ENCODE measurements at places on chromosomes 12 and 14.

GRCh38 chr14:68730811-68731425, 61.9 kb downstream of the ZFP36L1 start:
- DNase-seq, result no peak

- no peak for DNase-seq
Observed at GRCh38 chr14:20726531-20726930, 19.2 kb upstream of the EDDM3A start.

GRCh38 chr14:24664366-24664765, 30.4 kb upstream of the GZMB start:
- no peak for DNase-seq

- DNase-seq, result no peak
Observed at GRCh38 chr12:87015352-87015751, 759.2 kb upstream of the MGAT4C start.

DNA sequence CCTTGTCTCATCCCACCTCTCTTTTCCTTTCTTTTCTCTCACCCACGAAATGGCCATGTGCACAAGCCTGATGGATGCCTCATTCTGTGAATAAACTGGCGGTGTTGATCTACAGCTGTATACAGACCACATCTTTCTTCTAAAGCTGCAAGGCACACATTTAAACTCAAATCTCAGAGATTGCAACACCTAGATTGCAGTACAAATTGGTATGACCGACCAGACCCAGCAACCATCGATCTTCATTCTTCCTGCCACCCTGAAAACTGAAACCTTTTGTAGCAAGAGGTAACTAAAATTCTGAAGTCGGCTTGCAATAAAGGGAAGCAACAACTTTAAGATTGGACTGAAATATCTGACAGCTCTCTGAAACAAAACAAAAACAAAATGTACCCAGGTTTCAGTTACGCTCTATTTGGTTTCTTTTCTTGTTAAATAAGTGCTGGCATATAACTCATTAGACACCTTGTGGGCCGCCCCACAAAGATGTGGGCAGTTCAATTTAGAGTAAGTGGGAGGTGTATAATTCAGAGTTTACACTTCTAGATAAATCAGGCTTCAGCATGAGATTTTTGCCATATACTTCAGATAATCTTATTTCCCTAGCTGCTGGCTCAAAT, 390.0 kb upstream of the NOVA1 start:
- no peak for DNase-seq

GRCh38 chr12:64007853-64008252, 163.4 kb downstream of the SRGAP1 start:
- no peak for DNase-seq

DNA sequence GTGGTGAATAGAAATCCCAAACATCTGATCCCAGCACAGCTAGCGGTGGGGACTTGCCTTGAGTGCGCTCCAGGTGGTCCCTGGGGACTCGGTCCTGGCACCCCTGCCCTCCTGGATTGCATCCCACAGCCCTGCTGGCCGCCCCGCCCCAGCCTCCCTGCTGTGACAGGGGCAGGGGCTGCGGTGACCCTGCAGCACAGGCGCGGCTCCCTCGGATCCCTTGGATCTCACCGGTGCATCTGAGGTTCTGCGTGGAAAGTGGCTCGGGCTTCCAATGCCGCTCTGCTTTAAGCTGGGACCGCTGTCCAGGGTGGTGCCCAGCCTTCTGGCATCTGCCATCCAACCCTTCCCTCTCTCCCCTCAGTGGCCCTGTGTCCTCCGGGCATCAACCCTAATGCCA, 16.0 kb downstream of the ANKRD9 start:
- DNase-seq, result no peak

DNA sequence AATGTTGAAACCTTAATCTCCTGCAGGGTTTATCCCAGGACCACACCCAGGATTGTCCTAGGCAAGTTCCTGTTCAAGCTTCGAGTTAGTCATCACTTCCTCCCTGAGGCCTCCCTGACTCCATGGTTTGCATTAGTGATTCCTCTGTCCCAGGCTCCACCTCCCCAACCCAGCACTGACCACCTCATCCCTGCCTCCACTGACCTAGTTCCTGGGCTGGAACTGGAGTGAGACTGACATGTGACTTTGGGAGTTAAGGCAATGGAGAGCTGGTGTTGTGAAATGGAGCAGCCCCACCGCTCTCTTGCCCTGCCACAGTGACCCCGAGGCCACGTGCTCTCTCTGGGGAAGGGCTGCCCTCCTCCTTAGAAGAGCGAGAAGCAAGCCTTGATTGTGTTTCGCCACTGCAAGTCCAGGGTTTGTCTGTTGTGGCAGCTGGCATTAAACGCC, 15.8 kb upstream of the DTX1 start:
- no peak for DNase-seq

GRCh38 chr12:116631619-116632018, 72.4 kb downstream of the MAP1LC3B2 start:
- no peak for DNase-seq

DNA sequence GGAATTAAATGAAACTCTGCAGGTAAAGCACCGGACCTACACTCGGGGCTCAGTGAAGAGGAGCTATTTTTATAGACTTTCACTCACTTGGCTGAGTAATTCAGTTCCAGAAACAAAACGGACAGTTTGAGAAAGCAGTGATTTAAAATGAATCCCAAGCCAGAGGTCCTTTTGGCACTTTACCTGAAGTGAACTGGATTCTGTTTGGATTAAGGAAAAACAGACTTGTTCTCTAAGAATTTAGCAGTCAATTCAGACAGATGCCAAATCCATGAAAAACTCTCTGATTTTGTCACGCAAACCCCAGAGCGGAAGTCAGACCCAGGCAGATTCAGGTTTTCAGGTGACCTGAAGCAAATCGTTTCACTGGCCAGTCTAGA, 4.9 kb upstream of the VASH1 start:
- no peak for DNase-seq

GRCh38 chr14:34364201-34364600, 97.8 kb downstream of the SPTSSA start:
- DNase-seq, result no peak

DNA sequence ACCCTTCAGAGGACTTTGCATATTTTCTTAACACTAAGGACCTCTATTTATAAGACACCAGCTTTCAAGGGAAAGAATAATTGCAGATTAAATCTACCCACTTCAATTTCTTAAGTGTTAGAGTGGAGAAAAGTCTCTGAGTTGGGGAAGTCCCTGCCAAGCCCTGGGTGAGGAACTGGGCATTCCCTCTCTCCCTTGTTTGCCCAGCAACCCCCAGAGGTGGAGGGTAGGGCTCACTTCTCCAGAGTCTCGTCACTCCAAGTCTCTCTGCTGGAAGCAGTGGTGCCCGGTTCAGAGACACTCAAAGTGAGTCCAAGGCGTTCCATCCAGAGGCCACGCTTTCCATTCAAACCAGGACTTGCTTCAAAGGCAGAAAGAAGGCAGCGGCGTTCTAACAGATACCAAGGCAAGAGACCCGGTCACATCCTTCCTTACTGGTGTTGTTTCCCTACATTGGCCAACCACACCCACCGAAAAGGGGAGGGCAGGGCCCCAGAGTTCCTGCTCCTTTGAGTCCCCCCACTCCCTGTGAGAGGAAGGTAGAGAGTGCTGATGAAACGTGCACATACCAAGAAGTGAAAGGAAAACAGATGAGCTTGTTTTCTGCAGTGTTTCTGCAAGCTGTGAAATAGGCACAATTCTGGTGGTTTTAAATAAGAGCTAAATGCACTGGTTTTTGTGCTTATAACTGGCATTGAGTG, 6.1 kb upstream of the BDKRB2 start:
- DNase-seq, result no peak

- no peak for DNase-seq
Observed at GRCh38 chr14:50191499-50191898, 39.9 kb downstream of the SOS2 start.

DNA sequence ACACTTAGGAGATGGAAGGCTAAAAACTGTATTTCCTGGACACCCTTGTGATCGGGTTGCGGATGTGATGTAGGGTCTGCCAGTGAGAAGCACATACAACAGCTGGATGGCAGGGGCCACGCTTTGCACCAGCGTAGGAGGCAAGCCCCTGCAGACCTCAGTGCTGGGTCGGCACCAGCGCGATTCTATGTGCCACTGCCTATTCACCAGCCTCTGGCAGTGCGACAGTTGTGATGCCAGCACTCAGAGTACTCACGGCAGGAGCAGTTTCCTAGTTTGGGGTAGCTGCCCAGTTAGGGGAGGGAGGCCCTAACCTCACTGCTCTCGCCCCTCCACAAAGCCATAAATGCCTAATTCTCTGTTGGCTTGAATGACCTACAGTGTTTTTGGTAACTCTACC, 31.6 kb downstream of the SPTLC2 start:
- DNase-seq, result no peak

DNA sequence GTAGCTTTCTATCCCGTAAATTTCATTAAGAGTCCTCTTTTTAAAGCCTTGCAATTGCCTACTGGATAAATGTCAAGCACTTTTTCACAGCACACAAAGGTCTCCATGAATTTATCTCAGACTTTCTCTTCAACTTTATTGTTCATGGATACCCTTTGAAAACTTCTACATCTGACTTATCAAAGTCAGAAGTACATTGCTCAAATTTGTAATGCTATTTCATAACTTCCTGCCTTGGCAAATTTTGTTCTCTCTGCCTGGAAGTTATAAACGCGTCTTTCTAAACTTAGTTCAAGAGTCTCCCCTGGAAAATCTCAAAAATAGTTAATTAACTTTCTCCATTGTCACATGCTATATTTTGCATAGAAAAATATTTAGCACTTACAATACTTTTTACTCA, 55.9 kb upstream of the RERGL start:
- no peak for DNase-seq

GRCh38 chr12:120183211-120183631, 11.3 kb downstream of the GCN1 start:
- no peak for DNase-seq

DNA sequence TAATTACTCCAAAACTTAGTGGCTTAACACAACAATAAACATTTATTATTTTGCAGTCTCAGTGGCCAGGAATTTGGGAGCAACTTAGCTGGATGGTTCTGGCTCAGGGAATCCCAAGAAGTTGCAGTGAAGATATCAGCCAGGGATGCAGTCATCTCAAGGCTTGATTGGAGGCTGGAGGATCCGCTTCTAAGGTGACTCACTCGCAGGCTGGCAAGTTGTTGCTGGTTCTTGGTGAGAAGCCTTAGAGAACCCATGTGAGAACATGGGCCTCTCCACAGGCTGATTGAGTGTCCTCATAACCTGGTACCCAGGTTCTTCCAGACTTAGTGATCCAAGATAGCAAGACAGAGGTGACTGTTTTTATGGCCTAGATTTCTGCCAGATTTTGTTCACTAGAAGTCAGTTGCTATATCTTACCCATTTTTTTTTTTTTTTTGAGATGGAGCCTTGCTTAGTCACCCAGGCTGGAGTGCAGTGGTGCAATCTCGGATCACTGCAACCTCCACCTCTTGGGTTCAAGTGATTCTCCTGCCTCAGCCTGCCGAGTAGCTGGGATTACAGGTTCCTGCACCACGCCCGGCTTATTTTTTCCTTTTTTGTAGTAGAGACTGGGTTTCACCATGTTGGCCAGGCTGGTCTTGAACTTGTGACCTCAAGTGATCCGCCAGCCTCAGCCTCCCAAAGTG, 32.5 kb downstream of the BRMS1L start:
- DNase-seq, result no peak

GRCh38 chr12:11787933-11788849, 138.7 kb downstream of the ETV6 start:
- DNase-seq, result no peak

DNA sequence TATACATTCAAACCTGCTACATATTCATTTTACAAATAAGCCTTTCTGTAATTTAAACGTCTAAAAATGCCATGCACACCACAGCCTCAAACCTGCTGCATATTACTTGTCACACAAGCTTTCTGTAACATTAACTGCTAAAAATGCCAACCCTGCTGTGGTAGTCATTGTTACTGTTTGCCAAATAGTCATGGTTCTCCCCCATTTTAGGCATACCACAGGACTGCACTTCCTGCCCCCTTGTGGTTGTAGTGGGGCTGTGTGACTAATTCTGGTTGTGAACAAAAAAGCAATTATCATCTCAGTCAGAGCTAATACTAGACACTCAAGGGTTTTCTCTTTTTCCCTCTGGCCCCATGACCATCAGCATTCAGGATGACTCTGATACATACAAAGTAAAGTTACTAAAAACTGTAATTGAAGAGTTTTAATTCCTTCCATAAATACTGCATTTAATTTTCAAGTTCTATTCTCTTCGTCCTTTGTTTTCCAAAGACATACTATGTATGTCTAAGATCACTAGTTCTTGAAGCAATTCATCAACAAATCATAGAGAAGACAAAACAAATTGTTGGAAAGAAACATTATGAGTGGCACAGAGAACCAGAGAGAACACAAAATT, 5.7 kb upstream of the SLC35F4 start:
- DNase-seq, result no peak

- DNase-seq, result no peak
Observed at GRCh38 chr12:119624966-119625365, 31.4 kb downstream of the TMEM233 start.

DNA sequence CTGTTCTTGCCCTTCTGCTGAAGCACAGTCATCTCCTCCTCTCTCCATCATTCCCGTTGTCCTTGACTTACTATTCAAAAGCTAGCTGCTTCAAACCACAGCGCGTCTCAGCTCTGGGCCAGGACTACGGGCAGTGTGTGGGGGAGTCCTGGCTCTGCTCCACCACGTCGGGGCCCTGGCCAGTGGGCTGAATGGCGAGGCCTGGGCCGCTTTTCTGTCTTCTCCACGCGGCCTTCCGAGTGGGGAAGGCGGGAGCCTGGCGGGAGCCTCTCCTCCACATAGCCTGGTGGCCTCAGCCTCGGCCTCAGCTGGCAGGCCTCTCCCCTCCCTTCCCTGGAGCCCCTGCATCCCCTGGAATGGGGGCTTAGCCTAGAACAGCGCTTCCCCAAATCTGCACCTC, 16.5 kb downstream of the ANKRD9 start:
- DNase-seq, result no peak

DNA sequence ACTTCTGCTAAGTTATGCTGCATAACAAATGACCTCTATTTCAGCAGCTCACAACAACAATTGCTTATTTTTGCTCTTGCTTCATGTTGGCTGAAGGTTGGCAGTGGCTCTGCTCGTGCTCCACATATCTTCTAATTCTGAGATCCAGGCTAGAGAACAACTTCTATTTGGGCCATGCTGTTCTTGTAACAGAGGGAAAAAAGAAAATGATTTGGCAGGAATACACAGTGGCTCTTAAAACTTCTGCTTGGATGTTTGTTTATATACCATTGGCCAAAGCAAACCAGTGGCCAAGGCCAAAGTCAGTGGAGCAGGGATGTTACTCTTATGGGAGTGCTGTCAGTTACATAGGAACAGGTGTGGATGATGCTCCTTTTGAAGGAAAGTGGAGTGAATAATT, 32.1 kb downstream of the GPHN start:
- no peak for DNase-seq

- DNase-seq, result no peak
Observed at GRCh38 chr12:112496496-112496895, 77.7 kb downstream of the PTPN11 start.

GRCh38 chr12:2503762-2504161, 291.0 kb upstream of the FKBP4 start:
- DNase-seq, result no peak

- no peak for DNase-seq
Observed at GRCh38 chr12:89350260-89350629, 2.1 kb downstream of the DUSP6 start.

Data from stimulated activated CD8-positive, alpha-beta memory T cell treated with anti-CD3 and anti-CD28 coated beads, Interleukin-4, amount 100 ng/mL, for 1 hour (primary cell).